ENCODE measurements at places on chromosomes 7 and 10.
A peak's percentile ranks its signal among the peaks of the same experiment; 100 is the strongest.

GRCh38 chr7:79778786-79779770, 325.6 kb upstream of the MAGI2 start:
- DNase-seq = no peak

DNA sequence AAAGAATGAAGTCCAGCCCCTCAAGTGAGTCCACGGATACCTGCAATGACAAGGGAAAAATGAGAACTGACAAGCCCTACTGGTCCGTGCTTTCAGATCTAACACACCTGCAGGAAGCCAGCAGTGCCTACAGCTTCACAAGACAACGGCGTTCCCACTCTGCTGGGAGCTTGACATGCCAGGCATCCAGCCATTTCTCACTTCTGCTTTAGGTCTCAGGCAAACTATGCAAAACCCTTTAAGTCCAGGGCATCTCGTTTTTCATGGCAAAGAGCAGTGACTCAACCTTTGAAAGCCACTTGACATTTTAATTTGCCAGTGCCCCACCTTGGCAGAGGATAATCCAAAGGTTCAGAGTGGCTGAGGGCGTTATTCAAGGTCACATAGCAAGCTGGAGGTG, 49.1 kb upstream of the GPAM start:
- DNase-seq = no peak

DNA sequence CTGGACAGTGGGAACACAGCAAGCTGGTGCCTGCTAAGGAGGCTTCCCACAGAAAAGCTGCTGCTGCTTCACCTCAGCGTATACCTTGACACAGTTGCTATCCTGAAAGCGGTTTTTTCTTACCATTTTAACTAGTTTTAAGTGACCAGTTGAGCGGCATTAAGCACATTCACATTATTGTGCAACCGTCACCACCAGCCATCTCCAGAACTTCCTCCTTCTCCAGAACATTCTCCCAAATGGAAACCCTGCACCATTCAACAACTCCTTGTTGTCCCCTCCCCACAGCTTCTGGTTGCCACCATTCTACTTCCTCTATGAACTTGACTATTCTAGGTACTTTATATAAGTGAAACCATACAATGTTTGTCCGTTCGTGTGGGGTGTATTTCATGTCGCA, 169.9 kb downstream of the SNX10 start:
- DNase-seq = no peak

- DNase-seq = no peak
Measured at GRCh38 chr7:30874656-30875302, 36.9 kb upstream of the AQP1 start.

DNA sequence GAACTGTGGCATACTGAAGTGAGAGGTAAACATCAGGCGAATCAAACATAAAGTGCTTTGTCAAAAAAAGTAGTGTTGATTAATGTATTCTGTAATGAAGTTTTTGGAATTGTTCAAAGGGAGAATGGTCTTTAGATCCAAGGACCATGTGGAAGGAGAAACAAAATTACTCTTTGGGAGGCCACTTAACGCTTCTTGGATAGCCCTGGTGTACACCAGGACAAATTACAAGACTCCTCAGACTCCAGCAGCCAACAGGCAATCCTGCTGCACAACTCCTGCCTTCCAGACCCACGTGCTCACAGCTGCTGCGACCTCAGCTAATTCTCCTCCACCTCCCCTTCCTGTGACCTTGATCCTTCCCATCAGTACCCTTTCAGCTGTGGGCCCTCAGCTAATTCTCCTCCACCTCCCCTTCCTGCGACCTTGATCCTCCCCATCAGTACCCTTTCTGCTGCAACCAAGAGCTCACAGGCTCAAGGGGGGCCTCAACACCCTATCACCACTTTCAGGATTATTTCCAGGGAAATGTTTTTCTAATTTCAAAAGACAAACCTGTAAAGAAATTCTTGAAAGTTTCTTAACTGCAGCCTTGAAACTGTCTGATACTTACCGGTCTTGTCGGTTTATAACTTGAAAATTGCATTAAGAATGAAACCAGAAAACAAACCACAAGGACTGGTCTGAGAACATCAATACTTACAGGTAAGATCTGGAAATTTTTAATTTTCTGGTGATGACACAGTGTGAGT, 29.7 kb upstream of the DDC start:
- DNase-seq = no peak

DNA sequence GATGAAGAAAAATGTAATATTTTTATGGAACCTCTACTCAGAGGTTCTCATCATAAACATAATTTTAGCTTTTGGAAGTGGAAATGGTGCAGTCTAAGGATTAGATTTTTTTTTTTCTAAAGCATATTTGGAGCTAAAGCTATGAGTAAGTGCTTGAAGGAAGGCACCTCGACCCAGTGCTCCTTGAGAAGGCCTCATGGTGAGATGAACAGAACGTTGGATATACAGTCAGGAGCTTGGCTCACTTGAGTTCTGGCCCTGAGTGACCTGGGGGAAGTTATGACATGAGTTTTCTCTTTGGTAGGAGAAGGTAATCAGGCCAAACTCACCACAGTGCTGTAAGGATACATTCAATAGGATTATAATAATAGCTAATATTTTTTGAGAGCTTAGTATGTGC, 163.3 kb downstream of the JCAD start:
- no peak for DNase-seq

DNA sequence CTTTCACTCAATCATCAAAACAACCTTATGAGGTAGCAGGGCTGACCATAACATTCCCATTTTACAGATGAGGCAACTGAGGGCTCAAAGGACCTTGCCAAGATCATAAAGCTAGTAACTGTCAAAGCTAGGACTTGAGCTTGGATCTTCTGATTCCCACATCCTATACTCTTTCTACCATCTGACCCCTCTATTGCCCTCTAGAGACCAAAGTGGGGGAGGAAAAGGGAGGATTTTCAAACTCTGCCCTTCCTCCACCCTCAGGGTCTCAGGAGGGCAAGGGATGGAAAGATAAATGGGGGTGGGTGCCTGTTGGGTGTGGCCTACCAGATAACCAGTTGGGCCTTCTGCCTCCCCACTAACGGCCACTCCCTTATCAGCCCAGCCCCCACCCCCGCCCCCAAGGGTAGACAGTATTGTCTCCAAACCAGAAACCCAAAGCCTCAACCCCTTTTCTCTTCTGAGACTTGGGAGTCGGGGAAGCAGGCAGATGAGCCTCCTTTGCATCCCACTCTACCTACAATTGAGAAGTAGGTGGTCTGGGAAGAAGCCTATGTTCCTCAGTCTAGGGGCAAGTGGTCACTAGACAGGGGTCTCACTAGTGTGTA, 7.9 kb downstream of the LDB1 start:
- DNase-seq = no peak

GRCh38 chr7:142516038-142516501, 233.2 kb upstream of the PRSS1 start:
- no peak for DNase-seq

- DNase-seq = no peak
Measured at GRCh38 chr10:131311661-131312477, at the start of gene TCERG1L. TSS of gene TCERG1L (minus strand) at chr10:131311721. CDS start at chr10:131311635, 86 bp downstream.

DNA sequence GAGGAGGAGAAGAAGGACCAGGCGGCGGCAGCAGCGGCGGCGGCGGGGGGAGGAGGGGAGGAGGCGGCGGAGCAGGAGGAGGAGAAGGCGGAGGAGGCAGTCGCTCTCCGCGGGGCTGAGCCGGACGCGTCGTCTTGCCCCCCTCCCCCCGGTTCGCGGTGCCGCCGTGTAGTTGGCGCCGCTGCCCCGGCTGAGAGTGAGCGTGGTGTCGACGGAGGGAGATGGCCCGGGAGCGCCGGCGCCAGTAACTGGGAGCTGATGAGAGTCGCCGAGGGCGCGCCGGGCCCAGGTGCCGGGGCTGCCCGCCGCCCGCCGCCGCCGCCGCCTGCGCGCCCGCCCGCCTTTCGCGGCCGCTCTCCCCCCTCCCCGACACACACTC, 257 bp downstream of the WAC start:
- DNase-seq = no peak

GRCh38 chr10:78657862-78658165, 411.0 kb upstream of the ZMIZ1 start:
- DNase-seq = no peak

DNA sequence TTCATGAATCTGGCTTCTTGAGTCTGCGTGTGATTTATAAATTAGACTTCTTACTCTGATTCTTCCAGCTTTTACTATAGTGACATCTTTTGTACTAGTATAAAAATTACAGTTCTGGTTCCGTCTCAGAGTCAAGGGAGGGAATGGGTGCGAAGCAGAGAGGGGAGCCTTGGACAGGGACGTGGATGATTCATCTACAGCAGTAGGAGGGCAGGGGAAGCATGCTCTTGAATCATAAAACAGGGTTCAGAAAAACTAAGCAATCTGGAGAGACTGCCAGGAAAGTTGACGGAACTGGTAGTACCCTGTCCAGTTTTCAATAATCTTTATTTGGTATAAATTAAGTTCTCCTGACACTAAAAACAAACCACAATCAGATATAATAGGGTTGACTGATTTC, 58.1 kb downstream of the ITGA8 start:
- DNase-seq = no peak

DNA sequence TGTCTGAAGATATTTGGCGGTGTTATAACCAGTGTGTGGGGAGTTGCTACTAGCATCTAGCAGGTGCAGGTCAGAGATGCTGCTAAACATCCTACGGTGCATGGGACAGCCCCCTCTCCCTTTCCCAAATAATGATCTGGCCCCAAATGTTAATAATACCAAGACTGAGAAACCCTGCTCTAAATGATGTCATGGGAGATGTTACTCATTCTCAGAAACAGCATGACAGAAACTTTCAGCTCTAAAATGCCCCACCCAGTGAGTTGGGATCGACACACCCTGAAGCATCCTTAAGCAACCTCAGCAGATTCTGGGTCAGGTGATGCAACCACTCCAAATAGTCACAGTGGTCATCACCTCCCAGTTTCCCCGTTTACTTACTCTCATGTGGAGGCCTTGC, 108.8 kb upstream of the MPP7 start:
- DNase-seq = no peak

- DNase-seq = no peak
Measured at GRCh38 chr7:117123311-117123926, 170.1 kb downstream of the ST7 start.

- DNase-seq = no peak
Measured at GRCh38 chr10:77927402-77928246, 1.1 kb upstream of the DLG5 start.

DNA sequence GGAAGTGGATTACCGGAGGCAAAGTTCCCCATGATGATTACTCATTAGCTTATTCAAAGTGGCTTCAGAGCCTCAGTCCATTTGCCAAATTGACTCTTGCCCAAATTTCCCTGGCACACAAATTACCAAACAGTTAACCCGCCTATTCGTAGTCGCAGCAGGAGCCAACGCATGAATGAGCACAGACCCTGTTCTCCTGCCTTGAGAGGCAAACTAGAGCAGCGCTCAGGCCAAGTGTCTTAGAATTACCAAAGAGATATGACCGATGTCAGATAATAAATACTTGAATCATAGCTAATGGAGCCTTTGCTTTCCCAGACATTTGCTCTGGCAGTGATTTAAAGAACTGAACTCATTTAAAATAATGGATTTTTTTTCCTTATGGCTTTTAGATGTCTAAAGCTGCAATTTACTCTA, 64.9 kb downstream of the CTTNBP2 start:
- peak; percentile 54 for DNase-seq

DNA sequence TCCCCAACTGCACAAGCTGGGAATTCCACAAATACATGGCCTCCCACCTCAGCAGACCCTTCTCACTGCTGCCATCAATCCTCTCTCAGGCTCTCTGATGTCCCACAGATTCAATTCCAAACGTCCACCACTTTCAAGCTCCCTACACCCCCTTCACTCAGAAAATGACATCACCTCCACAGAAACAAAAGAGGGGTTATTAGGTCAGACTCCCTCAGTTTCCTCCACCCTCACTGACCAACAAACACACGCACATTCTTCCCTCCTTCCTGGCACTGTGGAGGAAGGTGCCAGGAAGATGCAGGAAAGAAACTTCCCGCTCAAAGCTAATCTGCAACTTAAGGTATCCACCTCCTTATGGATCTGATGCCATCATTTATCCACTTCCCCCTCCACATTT, 18.3 kb downstream of the ZNF438 start:
- DNase-seq = no peak

DNA sequence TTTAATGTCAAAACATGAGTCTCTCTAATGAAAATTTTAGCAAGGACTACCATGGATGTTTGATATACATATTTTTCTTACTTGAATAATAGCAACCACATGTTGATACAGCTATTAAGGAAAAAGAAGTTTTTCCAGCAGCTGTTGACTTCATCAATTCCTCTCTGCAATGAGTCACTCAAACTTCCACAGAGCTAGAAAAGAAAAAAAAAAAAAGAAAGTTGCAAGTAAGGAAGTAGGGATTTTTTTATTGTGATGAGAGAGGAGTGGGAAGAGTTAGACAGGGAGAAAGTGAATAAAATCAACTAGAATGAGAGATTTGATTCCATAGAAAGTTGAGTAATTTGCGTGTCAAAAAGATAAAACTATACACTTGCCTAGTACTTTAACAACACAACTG, 46.2 kb downstream of the CAV1 start:
- no peak for DNase-seq

DNA sequence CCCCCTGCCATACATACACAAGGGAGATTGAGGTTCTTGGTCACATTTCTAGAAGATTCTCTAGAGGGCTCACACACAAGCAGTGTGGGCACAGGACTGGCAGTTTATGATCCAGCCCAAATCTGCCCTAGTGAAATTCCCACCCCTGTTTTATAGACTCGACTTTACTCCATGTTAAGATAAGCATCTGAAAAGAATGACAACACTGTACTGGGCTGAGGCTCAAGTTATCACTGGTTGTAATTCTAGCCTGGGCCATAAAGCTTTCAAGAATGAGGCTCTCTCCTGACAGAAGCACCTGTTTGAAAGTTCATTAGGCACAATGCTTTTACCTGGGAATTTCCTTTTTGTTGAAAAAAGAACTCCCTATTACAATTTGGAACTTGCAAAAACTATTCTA, 195.6 kb upstream of the GLI3 start:
- DNase-seq = no peak

DNA sequence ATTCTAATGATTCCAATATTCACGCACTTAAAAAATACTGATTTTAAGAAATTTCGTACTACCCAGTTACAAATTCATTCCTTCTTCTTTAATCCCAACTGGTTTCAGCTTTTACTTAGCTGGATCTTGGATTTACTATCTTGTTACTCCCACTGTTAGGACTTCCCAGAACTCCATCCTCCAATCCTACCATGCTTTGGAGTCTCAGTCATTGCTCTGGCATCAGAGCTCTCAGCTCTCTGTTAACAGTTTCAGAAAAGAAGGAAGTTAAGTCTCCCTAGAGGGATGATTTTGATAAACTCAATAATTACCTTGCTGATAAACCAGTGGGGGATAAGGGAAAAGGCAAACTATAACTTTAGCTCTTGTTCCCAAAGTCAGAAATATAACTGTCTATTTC, 9.5 kb downstream of the PPA1 start:
- no peak for DNase-seq

DNA sequence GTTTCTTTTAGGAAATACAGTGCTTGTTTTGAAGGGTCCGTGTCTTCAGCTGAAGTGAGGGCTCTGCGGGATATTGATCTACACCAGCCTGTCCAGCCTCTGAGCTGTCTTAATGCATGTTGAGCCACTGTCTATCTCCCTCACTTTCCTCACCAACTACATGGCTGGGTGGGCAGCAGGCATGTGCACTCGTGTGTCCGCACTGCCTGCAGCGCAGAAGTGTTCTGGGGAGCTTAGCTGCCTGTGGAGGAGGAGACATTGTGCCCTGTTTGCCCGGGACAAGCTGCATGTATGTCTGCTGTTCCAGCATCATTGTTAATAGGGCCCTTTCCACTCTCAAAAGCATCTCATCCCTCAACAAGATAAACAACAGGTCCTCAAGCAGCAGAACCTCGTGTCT, 133.1 kb upstream of the EEPD1 start:
- DNase-seq = no peak
